Left colon (tissue), 2 donors: ENCODE measurements at places on chromosomes 2 and 18.

DNA sequence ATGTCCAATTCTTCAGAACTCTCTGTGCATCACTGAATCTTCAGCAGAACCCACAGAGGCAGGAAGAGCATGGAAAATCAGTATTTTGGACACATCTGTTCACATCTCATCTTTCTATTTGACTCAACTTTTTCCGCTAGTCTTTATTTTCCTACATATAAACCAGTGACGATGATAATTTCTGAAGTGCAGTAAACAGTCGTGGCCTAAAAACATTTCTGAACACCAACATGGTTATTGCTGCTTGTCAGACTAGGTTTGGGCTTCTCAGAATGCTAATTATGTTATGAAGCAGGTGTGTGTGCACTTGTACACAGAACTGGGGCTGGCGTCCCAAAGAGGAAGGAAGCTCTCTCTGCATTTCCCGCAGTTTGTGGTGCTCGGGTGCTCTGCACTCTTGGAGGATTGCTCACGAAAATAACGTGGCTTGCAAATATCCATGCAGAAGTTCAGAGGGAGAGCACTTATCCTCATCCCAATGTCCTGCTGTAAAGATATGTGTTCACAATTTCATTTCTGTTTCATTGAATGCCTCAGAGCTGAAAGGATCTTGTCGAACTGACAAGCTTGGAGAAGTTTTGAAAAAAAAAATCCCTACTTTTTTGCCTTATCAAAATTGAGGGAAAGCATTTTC is 50.8 kb downstream of the EDAR start:
- no peak for DNase-seq

GRCh38 chr18:75923169-75923568 is 495.7 kb upstream of the SMIM21 start:
- DNase-seq: no peak

DNA sequence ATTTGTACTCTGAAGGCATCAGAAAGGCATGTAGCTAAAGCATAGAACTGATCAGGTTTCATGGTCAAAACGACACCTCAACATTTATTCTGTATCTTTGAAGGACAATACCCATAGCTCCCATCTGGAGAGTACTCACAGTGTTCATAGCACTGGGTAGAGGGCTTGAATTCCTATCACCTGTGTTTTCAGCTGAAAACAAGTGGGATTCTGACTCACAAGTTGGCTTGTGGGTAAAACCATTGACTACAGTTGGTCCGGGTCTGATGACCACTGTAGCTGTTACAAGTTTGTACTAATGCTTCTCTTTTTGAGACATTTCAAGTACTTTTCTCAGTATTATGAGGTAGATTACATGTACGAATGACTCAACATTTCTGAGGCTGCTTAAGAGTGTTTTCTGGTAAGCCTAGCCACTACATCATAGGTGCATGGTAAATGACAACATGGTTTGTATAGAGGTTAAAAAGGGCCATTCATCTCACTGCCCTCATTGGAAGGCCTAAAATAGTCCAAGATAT is 68.6 kb upstream of the PELI1 start:
- DNase-seq: no peak

- DNase-seq: no peak
These were observed 12.6 kb downstream of the ITPRID2 start for GRCh38 chr2:181904022-181904632.

DNA sequence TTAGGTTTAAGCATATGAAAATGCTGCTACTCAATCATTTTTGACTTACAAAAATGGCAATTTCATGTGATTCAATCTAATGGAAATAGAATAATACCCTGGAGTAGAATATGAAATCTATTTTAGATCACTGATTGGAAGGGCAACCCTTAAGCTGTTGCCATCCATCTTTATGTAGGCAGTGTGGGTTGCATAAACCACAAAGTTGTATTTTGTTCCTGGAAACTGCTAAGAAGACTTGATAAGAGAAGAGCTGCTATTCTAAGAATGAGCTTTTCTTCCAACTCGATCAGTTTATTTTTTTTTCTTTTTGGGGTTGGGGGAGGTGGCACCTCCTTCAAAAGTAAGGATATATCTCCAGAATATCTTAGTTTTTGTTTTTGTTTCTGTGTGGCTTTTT is 60.2 kb downstream of the CAVIN2 start:
- DNase-seq: no peak

DNA sequence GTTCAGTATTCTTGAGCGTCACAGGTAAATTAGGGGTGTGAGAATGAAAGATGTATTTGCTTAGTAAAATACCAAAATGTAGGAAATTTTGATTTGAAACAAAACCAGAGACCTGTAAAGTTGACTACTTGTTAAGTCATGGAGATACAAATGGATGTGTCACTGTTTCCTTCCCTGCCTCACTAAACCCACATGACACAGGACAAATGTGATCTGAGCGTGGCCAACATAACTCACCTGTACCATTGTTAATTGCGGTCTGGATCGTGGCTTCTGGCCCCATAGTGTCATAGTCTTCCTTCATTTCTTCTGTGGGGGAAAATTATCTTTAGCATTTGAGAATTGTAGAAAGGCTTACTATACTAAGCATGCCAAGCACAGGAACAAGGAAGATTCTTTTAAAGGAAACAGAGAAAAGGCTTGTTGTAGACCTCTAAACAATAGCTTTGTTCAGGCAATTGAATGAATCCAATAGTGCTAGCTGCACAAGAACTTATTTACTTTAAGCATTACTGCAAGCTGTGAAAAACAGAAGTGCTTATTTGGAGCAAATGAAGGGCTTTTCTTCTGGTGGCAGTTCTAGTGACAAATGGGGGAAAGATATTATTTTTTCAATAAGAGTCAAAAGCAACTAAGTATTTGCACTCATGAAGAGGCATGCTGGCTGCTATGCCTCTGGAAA is 95.2 kb downstream of the ZEB2 start:
- no peak for DNase-seq

GRCh38 chr2:188701836-188702235 is 272.3 kb upstream of the COL3A1 start:
- DNase-seq: no peak

GRCh38 chr2:226791056-226791486 is 8.5 kb downstream of the IRS1 start:
- DNase-seq: no peak

GRCh38 chr2:217074576-217075255 is 214.9 kb upstream of the TNP1 start:
- DNase-seq: no peak

- no peak for DNase-seq
These were observed 79.8 kb upstream of the CYRIA start for GRCh38 chr2:16745466-16745865.
